ENCODE measurements at places on chromosomes 12 and 14.

DNA sequence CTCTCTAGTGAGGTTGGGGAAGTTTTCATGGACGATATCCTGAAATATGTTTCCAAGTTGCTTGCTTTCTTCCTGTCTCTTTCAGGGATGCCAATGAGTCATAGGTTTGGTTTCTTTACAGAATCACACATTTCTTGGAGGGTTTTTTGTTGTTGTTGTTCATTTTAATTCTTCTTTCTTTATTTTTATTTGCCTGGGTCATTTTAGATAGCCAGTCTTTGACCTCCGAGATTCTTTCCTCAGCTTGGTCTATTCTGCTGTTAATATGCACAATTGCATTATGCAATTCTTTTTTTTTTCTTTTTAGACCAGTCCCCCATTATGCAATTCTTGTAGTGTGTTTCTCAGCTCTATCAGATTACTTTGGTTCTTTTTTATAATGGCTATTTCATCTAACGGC is 338.9 kb downstream of the AEBP2 start:
- no peak for DNase-seq

DNA sequence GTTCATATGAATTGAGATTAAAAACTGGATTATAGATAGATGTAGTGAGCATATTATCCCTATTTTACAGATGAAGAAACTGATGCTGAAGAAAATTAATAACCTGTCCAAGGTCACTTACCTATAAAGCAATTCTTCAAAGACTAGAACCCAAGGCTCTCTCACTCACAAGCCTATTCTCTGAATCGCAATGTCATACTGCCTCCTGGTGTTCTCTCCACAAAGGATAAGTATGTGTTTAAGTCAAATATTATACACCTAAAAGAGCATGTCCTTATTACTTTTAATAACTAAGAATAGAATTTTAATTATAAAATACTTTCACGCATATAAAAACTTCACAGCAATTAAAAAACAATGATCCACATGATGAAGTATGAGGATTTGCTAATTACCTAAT is 721.3 kb upstream of the USP15 start:
- DNase-seq = no peak

DNA sequence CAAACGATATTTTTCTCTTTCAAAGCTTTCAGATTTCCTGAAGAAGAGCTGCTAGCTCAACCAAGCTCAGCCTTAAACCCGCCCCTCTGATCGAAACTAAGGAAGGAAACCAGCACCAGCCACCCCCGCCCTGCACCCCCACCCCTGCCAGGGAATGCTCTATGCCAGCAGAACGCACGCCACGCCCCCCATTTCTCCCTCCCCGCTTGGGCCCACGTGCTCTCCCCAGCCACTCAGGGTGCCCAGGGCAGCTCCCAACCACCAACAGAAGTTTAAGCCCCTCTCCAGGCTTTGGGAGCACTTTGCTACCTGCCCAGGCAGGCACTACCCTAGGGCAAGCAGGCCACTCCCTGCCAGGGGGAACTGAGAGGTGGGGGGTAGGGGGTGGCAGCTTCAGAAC is 18.8 kb upstream of the KRT78 start:
- DNase-seq = no peak

- DNase-seq = no peak
Observed at GRCh38 chr14:95231966-95232633, 74.8 kb upstream of the DICER1 start.

DNA sequence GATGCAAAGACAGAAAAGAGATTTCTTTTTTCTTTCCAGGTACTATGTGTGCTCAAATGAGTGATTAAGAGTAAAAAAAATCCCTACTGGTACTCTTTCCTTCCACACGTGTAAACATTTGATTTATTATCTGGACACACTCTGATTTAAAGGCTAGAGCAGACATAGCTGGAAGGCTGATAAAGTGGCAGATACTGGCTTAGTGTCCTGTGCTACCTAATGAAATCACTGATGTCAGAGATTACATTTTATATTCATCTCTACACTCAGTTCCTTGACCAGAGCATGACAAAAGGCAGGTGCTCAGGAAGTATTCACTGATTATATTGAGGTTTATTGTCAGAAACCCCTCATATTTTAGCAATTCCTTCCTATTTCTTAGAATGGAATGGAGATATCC is 136.6 kb upstream of the SLC38A2 start:
- no peak for DNase-seq

- no peak for DNase-seq
Observed at GRCh38 chr14:68160779-68161546, 341.4 kb downstream of the RAD51B start.

DNA sequence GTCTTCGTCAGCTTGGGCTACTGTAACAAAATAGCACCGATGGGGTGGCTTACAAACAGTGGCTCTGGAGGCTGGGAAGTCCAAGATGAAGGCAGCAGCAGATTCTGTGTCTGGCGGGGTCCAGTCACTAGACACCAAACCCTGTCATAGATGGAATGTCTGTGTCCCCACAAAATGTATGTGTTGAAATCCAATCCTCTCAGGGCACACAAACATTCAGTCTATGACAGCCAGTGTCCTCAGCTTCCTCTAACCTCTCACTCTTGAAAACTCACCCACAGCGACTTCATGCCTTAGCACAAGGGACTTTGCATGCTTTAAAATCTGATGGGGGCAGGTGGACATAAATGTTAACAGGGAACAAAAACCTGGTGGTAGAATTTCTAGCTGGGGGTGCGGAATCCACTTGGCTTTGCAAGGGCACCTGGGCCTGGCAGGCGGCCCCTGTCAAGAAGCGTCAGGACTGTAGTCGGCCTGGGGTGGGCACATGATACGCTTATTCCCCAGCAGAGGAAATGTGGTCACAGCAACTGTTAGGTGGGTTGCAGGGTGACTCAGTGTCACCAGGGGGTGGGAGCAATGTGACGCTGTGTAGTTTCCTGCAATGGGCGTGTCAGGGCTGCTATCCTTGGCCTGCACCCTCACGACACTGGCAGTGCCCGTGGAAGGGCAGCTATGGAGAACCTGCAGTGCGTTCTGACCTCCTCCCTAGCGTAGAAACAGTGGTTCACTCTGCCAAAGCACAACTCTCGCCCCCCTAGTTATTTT is 17.7 kb downstream of the RIN3 start:
- DNase-seq = no peak

DNA sequence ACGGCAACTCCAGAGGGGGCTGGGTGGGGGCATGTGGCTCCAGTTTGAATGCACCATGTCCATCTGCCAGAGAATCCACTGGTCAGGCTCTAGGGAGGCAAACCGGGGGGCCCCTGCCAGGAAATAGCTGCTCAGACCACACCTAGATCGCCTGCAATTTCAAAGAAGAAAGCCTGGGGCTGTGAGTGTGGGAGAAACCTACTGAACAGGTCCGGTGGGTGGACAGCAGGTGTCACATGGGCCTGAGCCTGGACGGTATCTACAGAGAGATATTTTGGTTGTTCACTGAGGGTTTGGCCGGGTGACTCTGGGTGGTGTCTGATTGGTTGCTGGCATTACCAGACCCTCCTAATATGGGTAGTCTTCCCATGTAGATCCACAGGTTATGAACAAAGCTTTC is 32.0 kb downstream of the DAO start:
- DNase-seq = no peak

- DNase-seq = peak; percentile 50
Observed at GRCh38 chr14:51552768-51553404, 98.8 kb upstream of the FRMD6 start.

DNA sequence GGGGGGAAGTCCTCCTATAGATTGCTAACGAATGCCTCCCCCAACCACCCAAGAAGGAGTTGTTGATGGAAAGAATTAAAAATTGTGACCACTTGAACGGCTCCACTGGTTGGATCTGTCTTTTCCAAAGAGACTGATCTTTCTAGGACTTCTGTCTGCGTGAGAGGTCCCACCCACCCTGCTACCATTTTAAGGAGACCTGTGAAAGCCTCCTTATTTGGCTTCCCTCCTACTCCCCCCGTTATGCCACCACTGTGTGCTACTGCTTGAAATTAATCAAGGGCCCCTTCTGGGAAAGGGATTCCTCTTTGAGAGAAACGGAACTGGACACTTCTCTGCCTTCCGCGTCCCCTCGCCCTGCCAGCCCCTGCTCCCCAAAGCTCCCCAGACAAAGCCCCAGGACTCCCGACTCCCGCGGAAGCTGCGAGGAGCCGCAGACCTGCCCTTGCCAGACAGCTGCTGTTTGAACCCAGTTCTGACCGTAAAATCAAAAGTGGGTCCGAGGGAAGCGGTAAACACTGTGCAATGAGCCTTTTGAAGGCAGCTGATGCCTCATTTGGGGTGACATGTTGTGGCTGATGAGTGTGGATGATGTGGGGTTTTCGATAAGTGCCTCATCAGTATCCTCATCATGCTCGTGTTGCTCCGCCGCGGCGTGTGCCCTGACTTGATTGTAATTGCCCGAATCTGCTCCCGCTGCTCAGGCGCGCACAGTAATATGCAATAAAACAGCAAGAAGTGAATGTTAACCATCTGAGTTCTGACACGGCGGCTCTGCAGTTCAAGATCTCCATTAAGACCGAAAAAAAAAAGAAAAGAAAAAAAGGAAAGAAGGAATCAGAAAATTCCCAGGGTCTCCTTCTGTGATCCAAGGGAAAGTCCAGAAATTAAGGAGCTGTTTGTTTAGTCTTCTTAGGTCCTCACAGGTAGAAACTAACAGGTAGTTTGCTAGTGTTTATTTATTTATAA is 48.2 kb downstream of the MBIP start:
- DNase-seq = no peak

- no peak for DNase-seq
Observed at GRCh38 chr12:76399040-76399439, 50.8 kb upstream of the BBS10 start.

Measured in NCI-H446 treated with DMSO at 0.1 percent for 48 hours (cell line).